ENCODE measurements at places on chromosomes 13 and 19. TPM values are rescaled to one million over a fixed set of nuclear protein-coding genes. Genes with fewer than 3 reads are reported as not detected.
A peak's percentile ranks its signal among the peaks of the same experiment; 100 is the strongest.

Gene KLK3
- total RNA-seq = not detected

Gene RXFP2
- not detected for total RNA-seq

Gene DKKL1
- total RNA-seq = 2.3 TPM

Gene PHLDB3
- total RNA-seq = 6.7 TPM

GRCh38 chr19:33203529-33203928 lies 9.4 kb downstream of the LRP3 start:
- no peak for DNase-seq

DNA sequence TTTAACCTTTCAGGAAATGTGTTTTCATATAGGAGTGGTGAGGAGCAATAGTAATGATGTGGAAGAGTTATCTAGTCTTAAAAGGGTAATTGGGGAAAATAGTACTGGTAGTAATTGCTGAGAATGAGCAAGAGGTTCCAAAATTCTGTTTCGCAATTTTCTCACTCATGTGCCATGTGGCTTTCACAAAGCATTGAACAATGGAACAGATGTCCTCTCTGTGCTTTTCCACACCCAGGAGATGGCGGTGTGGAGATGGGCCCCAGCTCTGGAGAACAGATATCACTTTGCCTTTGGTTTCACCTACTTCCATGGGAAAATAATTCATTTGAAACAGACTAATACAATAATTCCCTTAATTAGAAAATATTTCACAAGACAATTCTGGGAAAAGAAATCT lies 170.0 kb upstream of the SLC10A2 start:
- DNase-seq = no peak

GRCh38 chr13:22757530-22758120 lies 423.2 kb upstream of the SGCG start:
- DNase-seq = no peak

DNA sequence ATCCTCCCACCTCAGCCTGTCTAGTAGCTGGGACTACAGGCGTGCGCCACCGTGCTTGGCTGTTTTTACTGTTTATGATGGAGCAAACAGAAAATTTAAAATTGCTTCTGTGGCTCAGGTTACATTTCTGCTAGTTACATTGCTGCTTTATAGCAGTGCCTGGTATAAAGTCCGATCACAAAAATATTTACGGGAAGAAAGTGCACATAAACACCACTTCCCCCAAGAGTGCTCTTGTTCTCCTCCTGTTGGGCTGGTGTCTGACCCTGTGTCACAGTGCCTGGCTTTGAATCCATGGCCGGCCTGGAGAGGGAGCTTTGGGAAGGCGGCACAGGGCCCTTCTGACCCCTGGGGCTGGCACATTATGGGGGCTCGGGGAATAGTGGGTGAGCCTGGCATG lies 11.9 kb downstream of the PRKACA start:
- DNase-seq = no peak

GRCh38 chr13:91660076-91660415 lies 261.6 kb downstream of the GPC5 start:
- DNase-seq = no peak

DNA sequence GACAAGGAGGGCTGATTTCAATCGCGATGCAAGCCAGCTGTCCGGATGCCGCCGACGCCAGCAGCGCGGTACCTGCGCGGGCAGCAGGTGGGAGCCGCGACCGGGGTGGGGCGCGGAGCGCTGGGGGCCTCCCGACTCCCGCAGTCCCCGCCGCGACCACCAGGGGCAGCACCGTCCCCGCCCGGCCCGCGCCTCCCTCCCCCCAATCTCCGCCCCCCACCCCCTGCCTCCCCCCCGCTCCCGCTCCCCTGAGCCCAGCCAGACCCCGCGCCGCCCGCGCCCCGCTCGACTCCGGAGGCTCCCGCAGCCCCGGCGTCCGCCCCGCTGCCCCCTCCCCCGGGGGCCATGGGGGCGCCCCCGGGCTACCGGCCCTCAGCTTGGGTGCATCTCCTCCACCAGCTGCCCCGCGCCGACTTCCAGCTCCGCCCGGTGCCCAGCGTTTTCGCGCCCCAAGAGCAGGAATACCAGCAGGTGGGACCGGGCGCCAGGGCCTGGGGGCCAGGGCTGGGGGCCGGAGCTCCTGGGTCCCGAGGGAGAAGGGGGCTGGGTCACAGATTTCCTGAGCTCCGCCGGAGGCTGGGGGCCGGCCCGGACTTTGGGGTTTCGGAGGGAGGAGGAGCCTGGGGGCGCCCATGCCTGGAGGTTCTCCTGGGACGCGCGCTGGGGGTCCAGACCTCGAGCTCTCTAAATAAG lies at the start of gene TTYH1:
Gene TTYH1 (plus strand): TSS at position 257 of the 693 bp plus-strand sequence. CDS start 89 bp downstream, at position 346.
- peak; percentile 62 for DNase-seq

DNA sequence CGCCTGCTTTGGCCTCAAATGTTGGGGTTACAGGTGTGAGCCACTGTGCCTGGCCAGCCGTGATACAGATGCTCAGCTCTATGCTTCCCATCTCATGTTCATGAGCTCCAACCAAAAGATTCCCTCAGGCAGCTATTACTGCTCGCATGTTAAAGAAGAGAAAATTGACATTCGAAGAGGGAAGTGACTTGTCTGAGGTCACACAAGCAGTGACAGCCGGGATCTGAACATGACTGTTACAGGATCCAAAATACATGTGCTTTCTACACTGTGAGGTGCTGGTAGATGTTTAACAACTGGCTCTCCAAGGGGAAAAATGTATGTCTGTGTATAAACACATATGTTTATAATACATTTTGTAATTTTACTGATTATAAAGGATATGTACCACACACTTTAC lies 11.3 kb downstream of the FPR1 start:
- DNase-seq = no peak

- DNase-seq = no peak
These were observed 1427.0 kb upstream of the MIR17HG start for GRCh38 chr13:89920461-89920860.

DNA sequence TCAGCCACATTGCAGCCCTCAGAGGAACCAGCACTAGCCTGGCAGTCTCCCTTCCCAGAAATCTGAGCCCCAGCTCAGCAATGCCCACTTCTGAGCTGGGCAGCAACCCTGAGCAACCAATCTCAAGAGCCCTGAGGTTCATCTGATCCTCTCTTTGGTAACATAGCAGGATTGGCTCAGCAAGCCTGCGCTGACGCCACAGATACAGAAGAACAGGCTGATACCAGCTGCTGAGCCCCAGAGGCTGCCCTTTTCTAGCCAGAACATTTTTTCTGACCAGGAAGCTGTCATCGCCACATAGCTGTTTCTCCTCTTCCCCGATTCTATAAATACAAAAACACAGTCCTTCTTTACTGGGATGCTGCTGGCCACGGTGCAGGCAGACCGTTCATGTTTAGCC lies 59.8 kb downstream of the TRPM4 start:
- DNase-seq = no peak

GRCh38 chr19:1762243-1763117 lies 9.2 kb downstream of the ONECUT3 start:
- no peak for DNase-seq

DNA sequence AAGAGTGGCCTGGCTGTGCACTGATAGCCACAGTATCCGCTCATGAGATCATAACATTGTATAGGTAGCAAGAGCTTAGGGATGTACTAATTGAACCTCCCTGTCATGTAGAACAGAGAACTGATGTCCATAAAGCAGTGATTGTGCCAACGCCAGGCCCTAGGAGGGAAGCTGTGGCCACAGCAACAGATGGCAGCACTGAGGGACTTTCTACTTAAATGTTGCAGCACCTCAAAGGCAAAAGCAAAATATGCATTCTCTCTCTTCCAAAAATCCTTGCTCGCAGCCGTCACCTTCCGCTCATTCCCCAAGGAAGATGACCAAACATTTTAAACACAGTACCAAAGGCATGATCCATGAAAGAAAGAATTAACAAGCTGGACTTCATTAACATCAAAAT lies 32.3 kb downstream of the COL4A1 start:
- DNase-seq = no peak
